ENCODE measurements at places on chromosomes 5 and 9.

DNA sequence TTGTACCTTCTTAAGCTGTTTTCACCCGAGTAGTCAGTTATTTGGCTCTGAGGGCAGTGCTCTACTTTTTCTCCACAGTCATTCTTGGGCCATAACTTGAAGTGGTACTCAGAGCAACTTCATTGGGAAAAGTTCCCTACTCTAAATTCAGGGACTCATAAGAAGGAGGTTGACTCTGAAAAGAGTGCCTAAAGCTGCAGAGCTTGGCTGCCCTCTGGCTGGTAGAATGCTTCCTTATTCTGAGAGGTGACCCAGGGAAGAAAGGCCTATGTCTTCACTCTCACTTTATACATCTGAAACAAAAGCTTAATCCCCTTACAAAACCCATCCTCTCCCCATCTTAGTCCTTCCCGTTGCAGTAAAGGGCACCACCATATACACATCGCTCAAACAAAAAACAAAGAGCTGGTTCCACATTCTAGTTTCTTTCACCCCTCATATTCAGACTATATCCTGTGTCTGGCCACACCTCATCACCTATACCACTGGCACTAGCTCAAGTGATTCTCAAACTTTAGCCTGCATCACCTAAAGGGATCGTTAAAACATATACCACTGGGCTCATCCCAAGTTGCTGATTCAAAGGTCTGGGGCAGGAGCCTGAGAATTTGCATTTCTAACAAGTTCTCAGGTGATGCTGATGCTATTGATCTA, 7.9 kb downstream of the IGIP start:
- DNase-seq: no peak

DNA sequence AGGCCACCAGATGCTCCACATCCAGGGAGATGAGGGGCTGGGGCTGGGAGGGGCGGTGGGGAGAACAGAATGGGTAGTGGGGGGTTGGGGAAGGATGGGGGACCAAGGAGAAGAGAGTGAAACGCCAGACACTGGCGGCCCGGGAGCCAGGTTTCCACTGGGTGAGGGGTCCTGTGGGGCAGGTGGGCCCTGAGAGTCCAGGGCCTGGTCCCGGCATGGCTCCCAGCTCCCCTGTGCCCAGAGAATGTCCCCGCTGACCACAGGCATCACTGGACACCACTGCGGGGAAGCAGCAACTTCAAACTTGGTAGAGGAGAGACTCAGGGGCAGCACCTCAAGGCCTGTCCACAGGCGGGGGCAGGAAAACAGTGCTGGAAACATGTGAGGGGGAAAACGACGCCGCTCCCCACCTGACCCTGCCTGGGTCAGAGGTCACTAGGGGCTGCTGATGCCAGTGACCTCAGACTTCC, 13.2 kb downstream of the NINJ1 start:
- no peak for DNase-seq

- no peak for DNase-seq
These were observed 520.6 kb downstream of the CTNND2 start for GRCh38 chr5:11383506-11384095.

DNA sequence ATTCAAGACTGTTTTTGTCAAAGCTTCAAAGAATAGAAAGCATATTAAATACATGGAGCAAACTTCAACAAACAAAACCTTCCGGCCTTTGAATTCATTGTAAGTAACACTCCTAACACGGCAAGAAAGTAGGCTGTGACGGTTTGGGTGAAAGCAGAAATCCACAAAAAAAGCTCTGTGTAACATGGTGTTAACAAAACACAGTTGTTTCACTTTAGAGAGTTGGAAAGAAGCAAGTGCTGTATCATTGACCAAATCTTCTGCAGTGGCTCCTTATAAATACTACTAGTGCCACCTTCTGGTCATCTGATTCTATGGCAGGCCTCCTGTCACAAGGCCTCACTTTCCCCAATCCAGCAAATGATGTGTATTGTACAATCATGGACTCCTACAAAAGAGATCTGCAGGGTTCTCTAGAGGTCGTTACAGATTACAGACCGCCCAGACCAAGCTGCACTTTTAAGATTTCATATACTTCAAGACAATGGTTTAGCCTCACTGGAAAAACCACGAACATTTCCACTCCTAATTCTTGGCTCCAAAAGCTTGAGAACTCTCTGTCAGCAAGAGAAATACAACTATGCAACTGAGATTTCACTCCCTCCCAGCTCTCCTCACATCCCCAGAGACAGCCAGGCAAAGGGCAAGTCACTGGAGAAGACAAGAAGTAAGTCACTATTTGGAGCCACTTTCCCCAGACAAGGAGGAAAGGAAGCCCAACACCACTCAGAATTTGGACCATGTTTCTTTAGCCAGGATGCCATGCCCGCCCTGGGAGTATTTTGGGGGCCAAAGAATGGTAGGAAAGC, 196.2 kb downstream of the DTWD2 start:
- DNase-seq: no peak

- DNase-seq: no peak
These were observed 113.4 kb downstream of the PAPPA start for GRCh38 chr9:116267021-116267420.

DNA sequence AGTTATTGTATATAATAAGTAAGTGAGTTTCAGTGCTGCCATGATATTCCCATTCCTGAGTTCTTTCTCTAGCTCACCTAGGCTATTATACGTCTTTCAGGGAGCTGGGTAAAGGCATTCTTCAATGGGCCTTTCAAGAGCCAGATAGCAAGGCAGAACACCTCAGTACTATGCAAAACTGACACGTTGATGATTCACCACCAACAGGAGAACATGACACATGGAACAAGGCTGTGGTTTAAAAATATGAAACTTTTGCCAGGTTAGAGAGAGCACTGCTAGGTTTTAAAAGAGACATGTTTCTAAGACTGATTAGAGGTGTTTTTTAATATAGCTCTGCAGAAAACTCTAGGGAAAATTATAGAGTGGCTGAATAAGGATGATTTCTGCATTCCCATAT, 95.9 kb downstream of the UGCG start:
- no peak for DNase-seq

DNA sequence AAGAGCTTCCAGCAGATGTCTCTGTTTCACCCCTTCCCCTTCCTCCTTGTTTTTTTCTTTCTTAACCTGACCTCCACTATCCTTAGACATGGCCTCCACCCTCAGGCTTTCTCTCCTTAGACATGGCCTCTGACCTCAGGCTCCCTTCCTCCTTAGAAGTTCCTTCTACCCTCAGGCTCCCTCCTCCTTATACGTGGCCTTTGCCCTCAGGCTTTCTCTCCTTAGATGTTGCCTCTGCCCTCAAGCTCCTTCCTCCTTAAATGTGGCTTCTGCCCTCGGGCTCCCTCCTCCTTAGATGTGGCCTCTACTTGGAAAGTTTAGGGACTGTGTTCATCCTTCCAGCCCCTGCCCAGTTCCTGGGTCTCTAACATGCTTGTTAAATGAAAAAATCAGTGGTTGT, 180.4 kb upstream of the S1PR3 start:
- DNase-seq: no peak

DNA sequence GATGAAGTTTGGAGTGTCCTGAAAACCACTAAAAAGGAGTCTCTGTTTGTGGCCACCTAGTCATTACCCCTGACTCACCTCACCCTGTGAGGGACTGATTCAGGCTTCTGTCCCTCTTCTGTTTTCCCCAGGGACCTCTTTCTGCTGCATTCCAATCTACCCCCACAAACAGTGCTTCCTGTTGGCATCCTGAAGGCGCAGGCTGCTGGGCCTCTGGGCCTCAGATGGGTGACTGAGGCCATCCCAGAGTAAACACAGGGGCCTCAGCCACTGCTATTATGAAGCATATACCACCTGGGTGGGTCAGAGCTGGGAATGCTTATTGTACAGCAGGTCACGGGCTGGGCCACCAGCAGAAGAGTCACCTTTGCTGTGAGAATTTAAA, 20.0 kb downstream of the MORN5 start:
- DNase-seq: no peak

DNA sequence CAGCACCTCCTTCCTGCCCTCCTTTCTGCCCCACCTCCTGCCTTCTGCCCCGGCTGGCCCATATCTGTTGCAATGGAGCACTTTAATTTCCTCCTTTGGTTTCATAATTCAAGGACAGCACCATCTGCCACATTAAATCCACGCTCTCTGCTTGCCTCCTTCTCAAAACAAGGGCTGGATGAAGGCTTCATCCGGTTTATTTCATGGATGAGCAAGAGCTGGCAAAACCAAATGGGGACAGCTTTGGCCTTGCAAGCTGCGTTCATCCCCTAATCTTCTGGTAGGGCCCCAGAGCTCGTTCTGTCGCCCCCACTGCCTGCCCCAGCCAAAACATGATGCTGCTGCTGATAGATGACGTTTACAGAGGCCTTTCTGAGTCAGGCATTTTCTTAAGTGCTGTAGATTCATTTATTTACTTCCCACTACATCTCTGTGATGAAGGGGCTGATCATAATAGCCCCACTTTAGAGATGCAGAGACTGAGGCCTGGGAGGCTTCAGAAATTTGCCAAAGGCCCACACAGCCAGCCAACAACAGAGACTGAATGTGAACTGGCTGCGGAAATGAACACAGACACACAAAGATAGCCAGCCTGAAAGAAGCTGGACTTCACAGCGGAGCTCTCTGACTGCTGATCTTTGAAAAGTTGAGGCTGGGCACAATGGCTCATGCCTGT, 115.6 kb upstream of the CPEB4 start:
- no peak for DNase-seq

GRCh38 chr5:96396878-96397277, 36.2 kb downstream of the PCSK1 start:
- DNase-seq: no peak

DNA sequence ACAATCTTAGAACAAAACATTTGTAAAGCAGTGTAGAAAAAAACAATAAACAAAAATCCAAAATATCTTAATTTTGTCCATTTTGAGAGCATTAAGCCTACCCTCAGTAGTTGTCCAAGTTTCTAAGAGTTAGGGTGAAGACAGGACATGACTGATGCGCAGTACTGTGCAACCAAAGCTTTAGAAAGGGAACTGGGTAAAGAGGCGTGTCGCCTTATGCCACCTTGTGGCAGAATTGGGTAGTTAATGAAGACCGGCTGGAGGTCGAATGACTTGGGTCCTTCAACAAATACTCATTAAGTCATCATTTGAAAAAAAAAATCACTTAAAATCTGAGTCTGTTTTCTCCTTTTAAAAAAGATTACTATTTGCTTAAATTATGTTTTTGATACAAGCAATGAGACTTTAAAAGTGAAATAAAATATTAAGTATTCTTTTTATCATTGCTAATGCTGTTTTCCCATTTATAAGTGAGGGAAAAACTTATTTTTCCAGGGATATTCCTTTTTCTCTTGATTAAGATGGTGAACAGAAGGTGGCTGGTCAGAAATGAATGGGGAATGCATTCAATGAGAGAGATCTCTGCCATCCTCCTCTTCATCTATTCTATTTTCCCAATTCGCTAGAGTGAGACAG, 3.5 kb upstream of the RNF20 start:
- peak; percentile 49 for DNase-seq

DNA sequence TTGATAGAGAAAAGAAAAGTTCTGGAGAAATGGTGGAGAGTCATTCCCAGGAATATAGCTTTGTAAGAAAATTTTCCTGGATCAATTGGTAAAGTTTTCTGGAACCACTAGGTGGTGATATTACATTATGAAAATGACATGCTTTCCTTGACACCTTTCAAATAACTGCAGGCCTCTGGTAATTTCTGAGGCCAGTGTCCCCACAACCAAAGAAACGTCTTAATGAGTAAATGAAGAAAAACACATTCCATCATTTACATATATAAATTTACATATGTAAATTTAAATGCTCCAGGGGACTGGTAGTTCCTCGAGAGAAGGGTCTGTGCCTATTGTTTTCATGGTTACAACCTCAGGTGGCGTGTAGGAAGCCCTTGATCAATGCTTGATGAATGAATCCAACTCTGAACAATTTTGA, 17.2 kb upstream of the RGS3 start:
- no peak for DNase-seq

DNA sequence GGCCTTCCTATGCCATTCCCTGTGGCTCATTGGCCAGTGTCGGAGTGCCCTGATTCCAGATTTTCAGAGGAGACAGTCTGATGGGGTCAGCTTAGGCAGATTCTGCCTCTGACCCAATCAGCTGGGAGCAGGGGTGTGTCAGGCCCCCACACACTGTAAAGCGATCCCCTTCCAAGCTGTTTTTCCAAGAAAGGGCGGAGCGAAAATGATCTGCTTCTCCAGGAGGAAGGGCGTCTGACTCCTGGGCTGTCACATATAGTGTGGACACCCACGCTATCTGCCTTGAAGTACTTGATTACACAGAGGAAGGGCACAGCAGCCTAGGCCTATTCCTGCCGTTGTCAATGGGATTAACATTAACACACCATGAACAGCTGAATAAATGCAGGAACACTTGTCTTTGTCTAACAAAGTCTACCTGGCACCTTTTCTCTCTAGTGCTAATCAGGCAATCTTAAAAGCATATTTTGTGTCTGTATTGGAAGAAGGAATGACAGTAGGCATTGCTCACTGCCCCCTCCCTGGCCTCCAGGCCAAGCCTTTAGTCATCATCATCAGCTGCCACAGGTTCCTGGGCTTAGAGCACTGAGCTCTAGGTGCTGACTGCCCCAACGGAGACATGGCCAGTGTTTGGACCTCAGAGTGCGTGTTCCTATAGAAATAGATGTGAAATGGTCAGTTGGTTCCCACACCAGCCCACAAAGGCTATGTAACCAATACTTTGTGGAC, 218.7 kb downstream of the MELK start:
- no peak for DNase-seq

DNA sequence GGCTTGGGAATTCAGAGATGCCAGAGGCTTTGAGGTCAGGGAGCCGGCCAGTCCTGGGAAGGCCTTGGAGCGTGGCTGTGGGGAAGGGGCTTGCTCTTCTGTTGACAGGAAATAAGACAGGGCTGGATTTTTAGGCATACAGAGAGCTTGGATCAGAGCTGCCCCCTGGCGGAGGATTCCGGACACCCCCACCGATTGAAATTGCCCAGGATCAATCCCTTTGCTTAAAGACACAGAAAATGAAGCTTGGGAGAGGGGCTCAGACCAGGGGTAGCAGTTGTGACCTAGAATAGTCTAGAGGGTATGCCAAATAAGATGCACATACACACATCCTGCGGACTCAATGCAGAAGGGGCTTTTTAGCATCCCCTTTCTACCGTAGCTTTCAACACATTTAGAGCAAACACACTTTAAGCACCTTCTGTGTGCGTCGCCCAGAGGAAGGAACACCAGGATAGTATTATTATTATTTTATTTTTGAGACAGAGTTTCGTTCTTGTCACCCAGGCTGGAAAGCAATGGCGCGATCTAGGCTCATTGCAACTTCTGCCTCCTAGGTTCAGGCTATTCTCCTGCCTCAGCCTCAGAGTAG, 1.7 kb upstream of the NTMT1 start:
- peak; percentile 66 for DNase-seq

- DNase-seq: no peak
These were observed 57.1 kb downstream of the FOXD1 start for GRCh38 chr5:73391441-73391881.

DNA sequence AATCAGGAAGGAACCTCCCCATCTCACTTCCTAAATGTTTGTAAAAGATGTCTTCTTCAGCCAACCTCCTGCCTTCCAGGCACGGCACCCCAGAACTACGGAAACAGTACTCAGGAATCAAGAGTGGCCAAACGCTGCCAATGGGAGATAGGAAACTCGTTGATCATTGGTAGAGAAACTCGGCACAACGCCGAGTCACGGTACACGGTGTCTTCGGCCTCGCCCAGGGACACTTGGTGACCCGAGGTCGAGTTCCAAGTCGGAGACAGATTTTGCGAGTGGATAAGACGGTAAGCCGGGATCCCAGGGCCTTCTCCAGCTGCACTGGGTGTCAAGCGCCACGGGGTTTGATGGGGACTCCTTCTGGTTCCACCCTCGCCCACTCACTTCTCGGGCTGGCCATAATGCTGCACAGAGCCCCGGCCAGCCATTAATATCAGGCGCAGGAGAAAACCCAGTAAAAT, 343 bp downstream of the KIAA0825 start:
- no peak for DNase-seq

Data from activated CD4-positive, alpha-beta T cell treated with anti-CD3 and anti-CD28 coated beads for 24 hours (primary cell).